Caco-2 (cell line): ENCODE measurements at places on chromosomes 1 and 21.
A peak's percentile ranks its signal among the peaks of the same experiment; 100 is the strongest.

GRCh38 chr1:77686796-77687518, 4.5 kb upstream of the ZZZ3 start:
- no peak for DNase-seq

GRCh38 chr1:99502400-99502799, 143.5 kb upstream of the PALMD start:
- DNase-seq: no peak

DNA sequence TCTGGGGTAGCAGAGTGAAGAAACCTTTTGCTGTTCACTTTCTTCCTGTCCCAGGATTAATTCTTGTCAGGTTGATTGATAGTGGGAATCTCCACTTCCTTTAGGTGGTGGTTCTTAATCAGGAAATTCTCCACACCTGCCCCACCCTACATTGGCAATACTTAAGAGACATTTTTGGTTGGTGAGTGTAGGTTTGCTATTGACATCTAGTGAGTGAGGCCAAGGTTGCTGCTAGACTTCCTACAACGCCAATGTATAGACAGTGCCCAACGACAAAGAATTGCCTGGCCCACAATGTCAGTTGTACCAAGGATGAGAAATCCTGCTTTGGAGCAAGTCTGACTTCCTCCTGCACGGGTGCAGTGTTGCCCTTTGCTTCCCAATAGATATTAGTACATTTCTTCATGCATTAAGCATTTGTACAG, 38.5 kb downstream of the MAP3K7CL start:
- no peak for DNase-seq

- DNase-seq: no peak
These were observed 28.8 kb downstream of the SHISA4 start for GRCh38 chr1:201917362-201918033.

GRCh38 chr21:45336870-45337269, 49.2 kb upstream of the POFUT2 start:
- peak; percentile 66 for DNase-seq

DNA sequence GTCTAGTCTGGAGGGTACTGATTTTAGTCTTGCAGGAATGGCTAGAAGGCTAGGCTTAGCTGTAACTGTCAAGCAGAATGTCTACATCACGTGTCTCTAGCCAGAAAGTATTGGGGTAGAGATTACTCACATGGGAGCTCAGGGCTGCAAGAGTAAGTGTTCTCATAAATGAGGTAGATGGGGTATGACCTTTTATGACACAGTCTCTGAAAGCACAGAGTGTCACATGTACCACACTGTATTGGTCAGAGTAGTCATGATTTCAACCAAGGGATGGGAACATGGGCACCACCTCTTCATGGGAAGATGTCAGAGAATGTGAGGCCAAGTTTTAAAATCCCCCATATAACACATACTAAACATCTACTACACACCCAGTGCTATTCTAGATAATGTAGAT, 2.9 kb downstream of the FYB2 start:
- no peak for DNase-seq

GRCh38 chr21:14533499-14534428, 12.4 kb downstream of the SAMSN1 start:
- DNase-seq: no peak

DNA sequence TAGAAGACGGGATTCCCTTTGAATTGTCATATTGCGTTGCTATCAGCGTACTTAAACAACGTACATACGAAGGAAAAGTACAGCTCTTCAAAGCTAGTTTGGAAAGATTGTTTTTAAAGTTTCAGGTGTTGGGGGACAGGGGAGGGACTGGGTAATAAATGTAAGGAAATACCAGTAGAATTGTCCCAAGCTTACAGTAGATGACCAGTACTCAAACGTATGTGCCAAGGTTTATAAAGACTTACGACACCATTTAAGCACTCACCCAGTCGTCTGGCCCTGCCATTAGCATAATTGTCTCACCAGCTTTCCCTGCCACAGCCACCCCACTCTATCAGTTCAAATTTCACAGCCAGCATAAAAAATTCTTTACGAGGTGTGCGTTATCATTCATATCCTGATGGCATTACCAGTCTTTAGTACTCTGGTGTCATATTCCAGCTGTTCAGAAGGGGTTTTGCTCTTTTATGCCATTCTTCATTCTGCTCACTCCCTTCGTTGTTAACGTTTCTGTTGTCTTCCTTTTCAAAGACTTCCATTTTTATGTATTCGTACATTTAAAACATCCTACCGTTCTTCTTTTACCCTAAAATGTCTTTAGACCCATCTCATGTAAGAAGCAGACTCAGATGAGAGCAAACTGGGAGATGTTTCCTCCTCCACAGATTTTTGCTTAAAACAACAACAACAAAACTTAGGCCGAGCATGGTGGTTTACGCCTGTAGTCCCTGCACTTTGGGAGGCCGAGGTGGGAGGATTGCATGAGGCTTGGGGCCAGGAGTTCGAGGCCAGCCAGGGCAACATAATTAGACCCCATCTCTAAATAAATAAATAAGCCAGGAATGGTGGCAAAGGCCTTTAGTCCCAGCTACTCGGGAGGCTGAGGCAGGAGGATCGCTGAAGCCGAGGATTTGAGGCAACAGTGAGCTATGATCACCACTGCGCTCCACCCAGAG, 1.0 kb upstream of the HP1BP3 start:
- no peak for DNase-seq

DNA sequence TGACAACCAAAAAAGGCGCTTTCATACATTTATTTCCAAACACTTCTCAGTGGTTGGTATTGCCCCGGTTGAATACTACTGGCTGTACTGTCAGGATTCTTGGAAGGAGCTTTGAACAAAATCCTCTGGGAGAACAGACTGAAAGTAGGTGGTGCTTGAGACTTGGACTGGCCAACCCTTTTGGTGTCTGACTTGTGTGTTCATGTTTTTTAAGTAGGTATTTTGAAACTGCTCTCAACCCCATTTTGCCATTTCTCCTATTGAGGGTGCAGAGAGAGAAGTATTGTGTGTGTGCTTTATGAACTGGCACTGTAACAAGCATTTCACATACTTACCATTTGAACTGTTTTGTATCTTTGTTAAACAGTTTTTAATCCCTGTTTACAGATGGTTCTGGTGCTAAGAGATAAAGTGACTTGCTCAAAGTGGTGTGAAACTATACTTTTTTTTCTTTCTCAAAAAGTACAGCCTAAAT, 21.2 kb downstream of the ARID1A start:
- DNase-seq: no peak

GRCh38 chr1:116232989-116233514, 121.9 kb downstream of the MAB21L3 start:
- DNase-seq: no peak

- no peak for DNase-seq
These were observed 76.6 kb downstream of the MAST2 start for GRCh38 chr1:45879885-45880598.

- no peak for DNase-seq
These were observed 451.2 kb upstream of the ADGRL4 start for GRCh38 chr1:79457562-79458224.

GRCh38 chr1:223783676-223784075, 62.1 kb downstream of the TP53BP2 start:
- no peak for DNase-seq

DNA sequence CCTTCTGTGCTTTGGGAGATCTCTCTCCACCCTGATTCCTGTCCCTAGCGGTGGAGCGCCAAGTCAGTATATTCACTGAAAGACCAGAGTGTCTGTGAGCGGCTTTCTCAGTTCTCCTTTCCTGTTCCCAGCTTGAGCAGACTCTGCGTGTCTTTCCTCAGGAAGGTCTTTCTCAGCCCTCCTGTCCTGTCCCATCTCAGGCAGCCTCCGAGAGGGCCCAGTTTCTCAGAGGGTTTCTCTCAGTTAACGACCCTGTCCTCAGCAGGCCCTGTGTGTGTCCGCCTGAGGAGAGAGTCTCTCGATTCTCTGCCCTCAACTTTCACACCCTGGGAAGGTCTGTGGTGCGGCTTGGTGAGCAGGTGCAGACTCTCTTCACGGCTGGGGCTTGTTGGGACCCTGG, 34.0 kb upstream of the CHIT1 start:
- no peak for DNase-seq
